ENCODE measurements at places on chromosomes 2 and 18.

DNA sequence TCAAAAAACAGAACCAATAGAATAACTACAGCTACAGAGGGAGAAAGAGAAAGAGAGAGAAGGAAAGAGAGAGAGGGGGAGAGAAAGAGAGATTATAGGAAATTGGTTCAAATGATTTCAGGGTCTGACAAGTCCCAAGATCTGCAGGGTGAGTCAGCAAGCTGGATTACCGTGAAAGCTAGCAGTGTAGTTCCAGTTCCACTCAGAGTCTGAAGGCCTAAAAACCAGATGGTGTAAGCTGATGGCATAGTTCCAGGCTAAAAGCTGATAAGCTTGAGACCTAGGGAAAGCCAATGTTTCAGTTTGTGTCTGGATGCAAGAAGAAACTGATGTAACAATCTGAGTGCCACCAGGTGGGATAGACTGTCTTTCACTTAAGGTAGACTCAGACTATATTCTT lies 397.7 kb downstream of the TRIB2 start:
- DNase-seq: no peak

GRCh38 chr2:1321321-1321720 lies 91.9 kb upstream of the TPO start:
- DNase-seq: no peak

DNA sequence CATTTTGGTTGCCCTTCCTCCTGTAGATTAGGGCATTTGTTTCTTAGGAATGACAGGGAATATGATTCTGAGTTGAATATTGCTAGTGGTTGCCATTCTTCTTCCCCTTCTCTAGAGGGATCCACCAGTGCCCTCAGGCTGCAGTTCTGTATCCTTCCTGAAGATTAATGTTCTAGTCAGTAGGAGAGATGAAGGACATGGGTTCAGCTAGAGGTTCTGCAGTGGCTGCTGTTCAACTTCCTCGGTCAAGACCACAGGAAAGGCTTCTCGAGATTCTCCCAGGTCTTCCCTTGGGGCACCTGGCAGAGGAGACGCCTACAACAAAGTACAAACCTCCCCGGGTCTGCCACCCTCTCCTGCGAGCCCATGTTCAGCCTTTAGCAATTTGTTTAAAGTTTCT lies 325.5 kb downstream of the AFF3 start:
- DNase-seq: no peak

- peak; percentile 22 for DNase-seq
Measured at GRCh38 chr2:39623917-39624316, 41.8 kb upstream of the TMEM178A start.
